ENCODE measurements at places on chromosomes 2 and 18.

DNA sequence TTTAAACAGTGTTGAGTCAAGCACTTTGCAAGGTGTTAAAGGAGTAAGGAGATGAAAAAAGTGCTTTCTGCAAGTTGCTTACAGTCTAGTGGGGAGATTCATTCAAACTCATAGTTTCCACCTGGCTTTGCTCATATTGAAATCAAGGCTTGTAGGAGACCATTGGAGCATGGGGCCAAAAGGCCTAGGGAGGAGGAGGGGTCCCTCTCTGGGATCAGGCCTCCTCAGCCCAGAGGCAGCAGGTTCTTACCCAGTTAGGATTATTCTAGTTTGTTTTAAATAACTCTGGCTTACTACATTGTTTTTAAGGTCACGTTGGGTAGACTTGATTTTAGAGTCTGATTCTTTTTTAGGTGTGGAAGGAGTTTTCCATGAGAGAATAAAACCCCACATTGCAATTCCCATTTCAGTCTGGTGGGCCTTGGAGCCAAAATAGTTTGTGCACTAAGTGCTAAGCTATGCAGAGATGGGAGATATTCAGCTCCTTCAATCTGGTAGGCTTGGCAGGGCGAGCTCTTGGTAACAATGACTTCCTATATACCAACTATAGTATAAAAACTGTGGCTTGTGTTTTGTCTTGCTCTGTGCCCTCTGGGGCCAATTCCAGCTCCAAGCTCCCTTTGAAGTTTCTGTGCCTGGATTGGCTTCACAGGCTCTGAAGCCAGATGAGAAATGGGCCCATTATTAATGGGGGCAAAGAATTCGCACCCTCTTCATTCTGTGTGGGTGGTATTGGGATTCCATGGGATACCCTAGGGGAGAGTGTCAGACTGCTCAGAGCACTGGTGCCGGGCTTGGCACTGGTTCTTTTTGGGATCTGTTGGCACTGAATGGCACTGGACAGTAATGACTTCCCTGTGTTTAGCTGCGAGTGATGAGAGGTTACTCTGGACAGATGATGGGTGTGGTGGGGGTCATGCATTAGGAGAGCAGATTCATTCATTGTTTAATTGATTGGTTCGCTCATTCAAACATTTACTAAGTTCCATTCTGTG is 301.1 kb downstream of the MYCN start:
- DNase-seq, result no peak

DNA sequence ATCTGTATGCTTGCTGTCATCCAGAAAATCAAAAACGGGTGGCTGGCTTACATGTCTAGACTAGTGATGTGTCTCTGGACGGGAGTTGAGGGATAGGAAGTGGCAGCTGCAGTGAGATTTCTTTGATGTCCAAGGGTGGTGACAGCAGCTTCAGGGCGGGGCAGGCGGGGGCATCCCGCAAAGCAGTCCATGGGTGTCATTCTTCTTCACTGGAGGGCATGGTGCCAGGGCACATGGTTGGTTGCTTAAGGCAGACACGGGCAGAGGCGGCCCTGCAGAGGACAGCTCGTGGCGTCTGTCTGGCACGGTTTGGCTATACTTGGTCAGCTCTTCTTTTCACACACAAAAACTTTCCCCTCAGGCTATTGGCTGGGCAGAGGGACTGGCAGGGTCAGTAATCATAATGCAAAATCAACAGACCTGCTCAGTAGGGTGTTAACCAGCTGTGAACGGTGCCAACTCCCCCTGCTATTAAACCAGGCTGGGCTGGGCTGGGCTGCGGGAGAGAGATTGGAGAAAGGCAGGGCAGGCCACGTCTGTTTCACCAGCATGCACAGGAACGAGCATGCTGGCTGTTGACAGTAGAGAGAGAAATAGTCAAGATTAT is 63.7 kb downstream of the COL4A3 start:
- DNase-seq, result no peak

DNA sequence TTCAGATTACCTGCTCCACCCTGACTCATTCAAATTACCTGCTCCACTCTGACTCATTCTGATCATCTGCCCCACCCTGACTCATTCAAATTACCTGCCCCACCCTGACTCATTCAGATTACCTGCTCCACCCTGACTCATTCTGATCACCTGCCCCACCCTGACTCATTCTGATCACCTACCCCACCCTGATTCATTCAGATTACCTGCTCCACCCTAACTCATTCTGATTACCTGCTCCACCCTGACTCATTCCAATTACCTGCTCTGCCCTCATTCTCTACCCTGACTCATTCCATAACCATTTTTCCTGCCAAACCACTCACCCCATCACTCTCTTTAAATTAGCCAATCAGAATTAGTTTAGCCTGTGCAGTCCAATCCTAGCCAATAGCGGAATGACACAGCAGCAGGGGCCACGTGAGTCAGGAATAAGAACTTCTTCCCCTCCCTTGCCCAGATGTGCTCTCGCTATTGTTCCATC is 26.2 kb downstream of the CFAP53 start:
- no peak for DNase-seq

GRCh38 chr2:173354582-173355131 is at the start of gene CDCA7:
Gene CDCA7, plus strand, starts transcription at chr2:173354872. Its CDS starts 92 bp downstream, at chr2:173354964.
- peak; percentile 49 for DNase-seq

DNA sequence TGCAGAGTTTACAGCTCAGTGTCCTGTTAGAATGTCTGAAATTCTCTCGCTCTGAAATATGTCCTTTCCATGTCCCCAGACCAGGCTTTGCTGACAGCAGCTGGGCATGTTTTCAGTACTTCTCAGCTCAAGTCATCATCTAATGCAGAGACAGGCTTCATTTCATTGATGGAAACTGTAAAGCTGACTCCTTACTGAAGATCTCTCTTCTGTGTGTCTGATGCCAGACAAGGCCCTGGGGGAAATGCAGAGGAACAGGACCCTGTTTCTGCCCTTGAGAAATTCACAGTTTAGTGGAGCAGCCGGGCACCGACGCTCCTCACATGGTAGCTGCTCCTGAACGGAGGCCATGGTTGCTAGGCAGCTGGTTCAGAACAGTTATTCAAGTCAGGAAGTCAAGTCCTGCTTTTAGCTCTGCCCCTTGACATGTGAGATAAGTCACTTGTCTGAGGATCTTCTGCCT is 24.6 kb upstream of the FZD7 start:
- DNase-seq, result no peak

GRCh38 chr2:19902216-19902740 is 495 bp upstream of the TTC32 start:
- DNase-seq, result no peak

DNA sequence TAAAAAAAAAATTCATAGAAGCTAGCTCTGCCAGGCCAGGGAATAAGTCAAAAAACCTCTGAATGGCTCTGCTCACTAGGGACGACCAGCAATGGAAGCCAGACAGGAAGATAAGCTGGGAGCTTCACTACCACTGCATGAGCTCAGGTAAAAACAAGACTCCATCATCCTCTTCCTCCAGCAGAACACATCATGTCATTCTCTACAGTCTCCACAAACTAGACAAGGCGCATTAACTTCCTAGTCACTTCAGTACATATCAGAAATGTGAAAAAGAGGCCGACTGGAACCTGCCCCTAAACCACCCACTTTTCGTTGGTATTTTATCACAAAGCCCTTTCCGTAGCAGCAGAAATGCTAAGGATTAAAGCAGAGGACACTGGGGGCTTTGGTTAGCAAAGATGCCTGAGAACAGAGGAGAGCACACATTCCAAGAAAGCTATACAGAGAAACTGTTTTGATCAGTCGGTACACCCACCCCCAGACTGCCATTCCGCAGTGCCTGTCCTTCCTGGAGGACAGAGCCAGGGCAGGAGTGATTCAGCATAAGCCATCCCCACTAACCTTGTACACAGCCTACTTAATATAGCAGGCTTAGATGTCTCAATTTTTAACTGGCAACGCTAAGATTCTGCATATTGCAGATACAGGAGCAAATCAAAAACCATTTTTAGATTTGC is 53.4 kb downstream of the AAK1 start:
- no peak for DNase-seq

DNA sequence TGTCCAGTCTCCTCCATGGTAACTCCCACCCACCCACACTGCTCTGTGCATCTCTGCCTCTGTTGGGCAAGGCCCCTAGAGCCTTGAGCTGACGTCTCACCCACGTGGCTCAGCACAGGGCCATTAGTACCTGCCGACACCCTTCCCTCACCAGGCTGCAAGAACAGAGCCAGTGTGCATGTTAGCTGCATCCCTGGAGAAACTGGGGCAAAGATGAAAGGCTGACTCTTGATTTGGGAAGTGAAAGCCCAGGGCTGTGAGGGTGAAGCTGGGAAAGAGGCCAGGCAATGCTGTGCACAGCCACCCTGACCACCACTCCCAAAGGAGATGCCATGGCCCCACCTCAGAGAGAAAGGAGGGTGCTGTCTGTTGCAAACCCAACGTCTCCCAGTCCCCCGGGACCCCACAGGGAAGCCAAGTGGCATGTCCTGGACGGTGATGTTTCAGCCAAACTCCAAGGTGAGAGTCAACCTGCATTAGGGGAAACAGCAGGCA is 20.0 kb upstream of the HPCAL1 start:
- DNase-seq, result no peak

- no peak for DNase-seq
Observed at GRCh38 chr2:241062389-241063092, 39.5 kb downstream of the MTERF4 start.

GRCh38 chr18:23094411-23095190 is 40.7 kb upstream of the CABLES1 start:
- DNase-seq, result no peak

- DNase-seq, result no peak
Observed at GRCh38 chr2:205771666-205772065, 89.4 kb downstream of the NRP2 start.

DNA sequence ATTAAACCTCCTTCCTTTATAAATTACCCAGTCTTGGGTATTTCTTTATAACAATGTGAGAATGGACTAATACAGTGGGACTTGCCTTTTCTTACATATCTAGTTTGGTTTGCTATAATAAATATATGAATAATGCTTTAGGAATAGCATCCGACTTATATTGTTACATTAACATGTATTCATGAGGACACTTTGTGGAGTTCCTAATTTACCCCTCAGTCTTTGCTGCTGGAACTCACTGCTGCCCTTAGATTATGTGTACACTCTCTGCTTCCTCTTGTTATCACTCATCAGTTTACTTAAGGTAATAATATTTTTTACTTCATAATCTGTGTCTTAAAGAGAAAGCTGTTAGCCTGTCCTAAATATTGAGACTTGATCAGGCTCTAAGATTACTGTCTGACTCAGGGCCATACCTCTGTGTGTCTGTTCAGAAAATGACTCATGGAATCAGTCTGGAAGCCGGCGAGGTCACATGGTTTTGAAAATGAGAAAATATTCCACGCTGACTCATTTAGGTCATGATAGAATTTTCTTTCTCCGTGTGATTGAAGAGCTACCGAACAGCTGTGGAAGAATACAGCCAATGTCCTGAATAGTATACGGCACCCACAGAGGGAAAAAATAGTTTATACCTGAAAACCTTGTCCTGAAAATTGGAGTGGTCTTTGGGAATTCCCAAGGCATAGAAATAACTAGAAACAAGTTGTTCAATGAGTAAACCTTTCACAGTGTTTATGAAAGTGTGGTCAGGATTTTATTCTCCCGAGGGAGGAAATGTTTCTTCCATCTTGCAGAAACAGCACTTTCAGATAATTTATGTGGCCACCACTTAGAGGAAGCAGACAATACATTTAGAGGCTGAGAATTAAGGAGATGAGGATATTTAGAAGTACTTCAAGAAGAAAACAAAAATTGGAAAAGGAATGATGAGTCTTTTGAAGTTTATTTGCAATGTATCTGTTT is 156.4 kb downstream of the DSEL start:
- DNase-seq, result no peak

DNA sequence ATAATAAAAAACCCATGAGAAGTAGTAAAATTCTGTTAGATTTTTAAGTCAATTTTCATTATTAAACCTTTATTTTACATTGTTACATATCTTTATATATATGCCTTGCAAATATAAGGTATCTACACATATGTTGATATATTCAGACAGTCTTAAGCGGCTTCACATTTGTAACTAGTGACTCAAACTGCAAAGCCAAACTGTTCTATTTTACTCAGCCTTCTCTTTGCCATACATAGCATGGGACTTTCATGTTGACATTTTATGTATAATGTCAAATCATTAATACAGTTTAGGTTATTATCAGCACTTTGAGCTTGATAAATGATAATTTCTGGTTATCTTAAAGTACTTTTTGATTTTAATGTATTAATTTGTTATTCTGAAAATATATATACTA is 125.0 kb upstream of the WDSUB1 start:
- no peak for DNase-seq

DNA sequence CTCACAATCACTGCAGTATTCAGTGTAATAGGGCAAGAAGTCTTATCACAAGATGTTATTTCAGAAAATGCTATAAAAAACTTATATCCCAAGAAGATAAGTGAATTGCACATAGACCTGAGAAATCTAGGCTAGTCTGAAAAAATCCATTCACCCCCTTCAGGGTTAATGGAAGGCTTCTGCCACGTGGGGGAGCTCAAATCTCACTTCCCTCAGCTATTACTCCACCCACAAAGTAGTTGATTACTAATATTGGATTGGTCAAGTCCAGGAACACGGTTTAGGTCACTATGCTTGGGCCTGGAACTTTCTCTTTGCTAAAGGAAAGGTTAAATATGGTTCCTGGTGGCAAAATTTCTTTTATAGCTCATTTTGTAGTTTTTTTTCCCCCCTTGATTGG is 51.2 kb upstream of the ADAM23 start:
- peak; percentile 61 for DNase-seq

GRCh38 chr2:175627405-175627804 is 374.7 kb downstream of the LNPK start:
- DNase-seq, result no peak

DNA sequence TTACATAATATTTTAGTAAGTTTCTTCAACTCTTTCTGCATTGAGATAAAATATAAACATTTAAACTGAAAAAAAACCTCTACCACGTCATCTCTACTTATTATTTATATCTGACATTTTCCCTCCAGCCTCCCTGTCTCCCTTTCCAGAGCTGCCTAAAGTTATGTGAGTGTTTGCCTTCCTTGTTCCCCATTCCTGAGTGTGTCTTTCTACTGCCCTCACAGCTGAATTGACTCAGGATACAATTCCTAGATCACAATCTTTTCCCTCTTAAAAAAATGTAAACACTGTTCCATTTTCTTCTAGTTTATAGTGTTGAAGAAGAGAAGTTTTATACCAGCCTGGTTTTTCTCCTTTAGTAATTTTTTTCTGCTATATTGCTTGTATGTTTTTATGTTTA is 5.3 kb downstream of the TRPM8 start:
- DNase-seq, result no peak

DNA sequence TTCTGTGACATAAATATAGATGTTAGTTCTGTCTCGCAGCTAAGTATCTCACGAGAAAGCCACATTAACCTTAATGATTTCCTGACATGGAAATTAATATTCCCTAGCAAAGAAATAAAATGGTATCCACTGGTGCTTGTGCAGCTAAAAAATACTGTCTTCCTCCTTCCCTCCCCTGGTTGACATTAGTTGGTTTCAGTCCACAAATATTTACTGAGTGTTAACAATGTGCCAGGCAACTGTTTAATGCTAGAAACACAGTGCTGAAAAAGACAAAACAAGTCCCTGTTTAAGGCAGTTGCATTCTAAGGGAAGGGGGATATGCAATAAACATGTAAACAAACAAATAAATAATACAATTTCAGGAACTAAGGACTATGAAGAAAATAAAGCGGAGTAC is 44.2 kb upstream of the VPS54 start:
- no peak for DNase-seq

- DNase-seq, result no peak
Observed at GRCh38 chr2:129791712-129792111, 187.8 kb upstream of the RAB6C start.

- no peak for DNase-seq
Observed at GRCh38 chr2:9031246-9031645, 27.8 kb upstream of the MBOAT2 start.
